Hepatocyte (in vitro differentiated cells): ENCODE measurements at places on chromosomes 6 and 20.

DNA sequence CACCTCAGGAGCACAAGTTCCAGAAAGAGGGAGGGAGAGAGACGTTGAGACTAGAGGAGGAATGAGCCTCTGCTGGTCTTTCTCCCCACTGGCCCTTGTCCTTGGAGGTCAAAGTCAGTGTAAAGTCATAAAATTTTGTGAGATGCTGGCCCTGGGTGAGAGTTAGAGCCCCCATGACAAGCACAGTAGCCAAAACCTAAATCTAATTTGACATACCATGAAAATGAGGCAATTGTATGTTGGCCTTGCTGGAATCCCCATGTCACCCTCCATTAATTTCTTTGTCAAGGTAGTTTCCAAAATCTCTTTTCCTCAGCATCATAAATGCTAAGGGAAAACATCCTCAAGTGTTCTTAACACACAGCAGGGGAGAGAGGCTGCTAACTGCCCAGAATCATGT lies 17.6 kb upstream of the NEDD9 start:
- no peak for DNase-seq
- H3K4me3 ChIP-seq = no peak overlapping the region
- no peak overlapping the region for H3K27ac ChIP-seq
- no peaks in the 10 kb centered on the region for H3K36me3 ChIP-seq
- H3K27me3 ChIP-seq = no peaks in the 10 kb centered on the region
- peaks cover 15% of the 10 kb centered on the region for H3K4me1 ChIP-seq

DNA sequence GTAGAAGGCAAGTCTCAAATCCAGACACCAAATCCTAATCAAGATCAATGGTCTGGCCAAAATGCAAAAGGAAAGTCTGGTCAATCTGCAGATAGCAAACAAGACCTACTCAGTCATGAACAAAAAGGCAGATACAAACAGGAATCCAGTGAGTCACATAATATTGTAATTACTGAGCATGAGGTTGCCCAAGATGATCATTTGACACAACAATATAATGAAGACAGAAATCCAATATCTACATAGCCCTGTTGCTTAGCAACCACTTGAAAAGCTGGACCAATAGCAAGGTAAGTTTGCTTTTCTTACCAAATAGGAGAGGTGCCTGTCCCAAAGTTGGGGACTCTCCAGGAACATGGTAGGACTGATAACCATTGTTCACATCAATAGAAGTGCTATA lies 2.0 kb downstream of the SEMG2 start:
- no peak overlapping the region for H3K4me3 ChIP-seq
- H3K4me1 ChIP-seq = no peaks in the 10 kb centered on the region
- no peaks in the 10 kb centered on the region for H3K36me3 ChIP-seq
- no peak overlapping the region for H3K27ac ChIP-seq

DNA sequence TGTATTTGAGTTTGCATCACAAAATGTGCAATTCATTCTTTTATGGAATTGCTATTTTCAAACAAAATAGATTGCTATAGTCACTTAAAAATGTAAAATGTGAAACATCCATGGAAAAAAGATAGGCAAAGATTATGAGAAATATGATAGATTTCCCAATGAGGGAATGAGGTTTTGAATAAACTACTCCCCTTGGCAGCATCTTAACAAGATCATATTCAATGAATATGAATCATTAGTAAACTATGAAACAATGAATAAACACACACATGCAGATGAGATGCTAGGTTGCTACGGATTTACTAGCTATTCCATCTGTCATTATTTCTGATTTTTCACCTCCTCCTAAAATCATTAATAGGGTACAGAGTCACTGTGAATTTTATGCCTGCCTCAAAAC lies 401.8 kb downstream of the PHF3 start:
- H3K27ac ChIP-seq = no peak overlapping the region
- no peak for DNase-seq
- H3K27me3 ChIP-seq = no peaks in the 10 kb centered on the region

GRCh38 chr20:57409672-57410397 lies 18.6 kb downstream of the RBM38 start:
- H3K27ac ChIP-seq = no peak overlapping the region
- H3K4me1 ChIP-seq = no peaks in the 10 kb centered on the region
- no peaks in the 10 kb centered on the region for H3K36me3 ChIP-seq

- H3K27ac ChIP-seq = no peak overlapping the region
- no peaks in the 10 kb centered on the region for H3K4me1 ChIP-seq
- H3K36me3 ChIP-seq = no peaks in the 10 kb centered on the region
- H3K4me3 ChIP-seq = no peak overlapping the region
- DNase-seq = no peak
Observed at GRCh38 chr20:54017846-54018245, 52.5 kb downstream of the BCAS1 start.

GRCh38 chr6:39130691-39131090 lies 15.7 kb upstream of the SAYSD1 start:
- no peak overlapping the region for H3K4me3 ChIP-seq
- no peaks in the 10 kb centered on the region for H3K4me1 ChIP-seq
- H3K36me3 ChIP-seq = no peaks in the 10 kb centered on the region
- no peak for DNase-seq
- no peaks in the 10 kb centered on the region for H3K27me3 ChIP-seq

DNA sequence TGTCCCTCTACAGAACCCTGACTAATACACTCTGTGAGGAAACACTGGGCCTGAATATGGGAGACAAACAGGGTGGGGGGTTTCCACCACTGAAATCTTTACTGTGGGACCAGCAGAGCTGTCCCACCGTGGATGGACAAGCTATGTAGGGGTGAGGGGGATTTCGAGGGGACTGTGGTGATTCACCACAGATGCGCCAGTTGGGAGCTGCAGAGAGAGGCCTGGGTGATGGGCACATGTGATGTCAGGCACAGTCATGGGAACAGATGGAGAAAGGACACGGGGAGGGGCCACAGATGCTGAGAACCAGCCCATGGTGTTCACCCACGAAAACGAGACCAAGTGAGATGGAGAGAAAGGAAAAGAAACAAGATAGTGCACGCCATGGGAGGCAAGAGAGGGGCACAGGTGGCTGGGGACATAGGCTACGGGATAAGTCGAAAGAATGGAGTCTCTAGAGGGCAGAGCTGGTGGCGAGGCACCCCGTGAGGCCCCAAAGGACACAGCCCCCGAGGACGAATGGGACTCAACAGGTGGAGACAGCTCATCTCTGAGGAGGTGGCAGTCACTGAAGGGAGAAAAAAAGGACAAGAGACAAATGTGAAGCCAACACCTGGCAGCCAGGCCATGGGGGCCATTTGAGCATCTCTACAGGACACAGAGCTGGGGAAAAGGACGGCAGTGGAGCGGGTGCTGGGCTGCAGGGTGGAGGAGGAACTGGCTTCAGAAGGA lies 10.5 kb upstream of the RAMACL start:
- H3K4me1 ChIP-seq = no peaks in the 10 kb centered on the region
- H3K36me3 ChIP-seq = no peaks in the 10 kb centered on the region
- H3K27ac ChIP-seq = no peak overlapping the region
- no peaks in the 10 kb centered on the region for H3K27me3 ChIP-seq

DNA sequence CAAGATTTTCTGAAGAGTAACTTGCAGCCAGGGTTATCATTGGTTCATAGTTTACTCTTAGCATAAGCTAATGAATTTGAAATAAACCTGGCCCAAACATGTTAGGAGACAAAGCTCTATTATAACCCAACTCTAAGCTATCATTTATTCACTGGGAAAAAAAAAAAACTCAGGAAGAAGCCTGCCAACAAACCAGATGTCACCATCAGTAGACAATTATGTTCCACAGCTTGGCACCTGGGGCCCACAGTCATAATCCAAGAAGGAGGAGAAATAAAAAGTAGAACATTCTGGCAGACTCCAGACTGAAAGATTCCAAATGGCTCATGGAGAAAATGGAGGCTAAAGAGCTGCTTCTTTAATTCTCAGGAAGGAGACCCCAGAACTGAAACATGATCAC lies 100.0 kb upstream of the CNR1 start:
- no peaks in the 10 kb centered on the region for H3K4me1 ChIP-seq
- H3K4me3 ChIP-seq = no peak overlapping the region
- no peak overlapping the region for H3K27ac ChIP-seq
- H3K36me3 ChIP-seq = no peaks in the 10 kb centered on the region
- no peaks in the 10 kb centered on the region for H3K27me3 ChIP-seq

GRCh38 chr6:4649728-4650127 lies 126.5 kb upstream of the CDYL start:
- no peaks in the 10 kb centered on the region for H3K36me3 ChIP-seq
- peaks cover 9% of the 10 kb centered on the region for H3K4me1 ChIP-seq
- no peaks in the 10 kb centered on the region for H3K27me3 ChIP-seq

DNA sequence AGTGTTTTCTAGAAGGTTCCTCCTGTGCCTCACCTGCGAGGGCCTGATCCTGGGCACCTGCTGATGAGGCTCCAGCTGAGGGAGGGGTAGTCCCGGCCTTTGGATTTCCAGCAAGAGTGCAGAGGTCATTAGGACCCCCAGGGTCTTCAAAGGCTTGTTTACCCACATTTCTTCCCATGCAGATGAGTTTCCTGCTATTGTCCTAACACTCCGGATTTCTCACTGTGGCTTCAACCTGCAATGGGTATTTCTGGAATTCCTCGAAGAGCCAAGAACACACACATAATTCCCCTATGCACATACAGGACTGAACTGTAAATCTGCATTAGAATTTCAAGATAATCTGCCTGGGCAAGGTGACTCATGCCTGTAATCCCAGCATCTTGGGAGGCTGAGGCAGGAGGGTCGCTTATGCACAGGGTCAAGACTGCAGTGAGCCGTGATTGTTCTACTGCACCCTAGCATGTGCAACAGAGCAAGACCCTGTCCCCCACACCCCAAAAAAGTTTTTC lies 53.9 kb downstream of the ADNP start:
- no peak overlapping the region for H3K4me3 ChIP-seq
- no peaks in the 10 kb centered on the region for H3K27me3 ChIP-seq
- no peaks in the 10 kb centered on the region for H3K4me1 ChIP-seq

DNA sequence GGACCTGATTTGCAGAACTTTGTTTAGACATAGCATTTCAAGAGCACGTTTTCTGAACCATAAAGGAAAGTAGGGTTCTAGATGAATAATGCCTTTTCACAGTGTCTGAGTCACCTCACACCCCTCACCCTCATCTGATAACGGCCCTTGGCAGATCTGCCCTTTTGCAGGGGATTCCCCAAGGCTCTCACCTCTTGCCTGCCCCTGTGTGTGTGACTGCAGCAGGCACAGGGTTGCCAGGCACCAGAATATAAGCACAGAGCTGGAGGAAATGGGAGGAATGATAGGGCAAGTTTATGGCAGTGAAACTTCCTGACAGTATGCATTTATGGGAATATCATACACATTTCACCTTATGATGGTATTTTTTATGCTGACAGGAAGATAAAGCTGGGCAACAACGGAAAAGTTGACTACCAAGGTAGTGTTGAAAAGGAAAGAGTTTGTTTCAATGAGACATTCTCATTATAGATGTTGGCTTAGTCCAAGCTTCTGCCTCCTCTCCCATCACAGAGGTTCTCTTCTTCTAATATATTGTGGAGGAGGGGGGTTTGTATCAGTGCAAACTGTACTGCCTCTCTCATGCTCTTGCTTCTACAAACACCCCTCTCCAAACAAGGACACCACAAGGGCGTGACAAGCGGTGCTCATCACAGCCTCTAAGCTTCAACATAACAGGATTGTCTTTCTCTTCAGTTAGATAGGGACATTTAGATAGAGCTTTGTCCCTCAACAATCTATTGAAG lies 101.5 kb upstream of the BACH2 start:
- peaks cover 6% of the 10 kb centered on the region for H3K4me1 ChIP-seq
- DNase-seq = peak; percentile 59
- no peaks in the 10 kb centered on the region for H3K27me3 ChIP-seq
- no peaks in the 10 kb centered on the region for H3K36me3 ChIP-seq
- no peak overlapping the region for H3K4me3 ChIP-seq

DNA sequence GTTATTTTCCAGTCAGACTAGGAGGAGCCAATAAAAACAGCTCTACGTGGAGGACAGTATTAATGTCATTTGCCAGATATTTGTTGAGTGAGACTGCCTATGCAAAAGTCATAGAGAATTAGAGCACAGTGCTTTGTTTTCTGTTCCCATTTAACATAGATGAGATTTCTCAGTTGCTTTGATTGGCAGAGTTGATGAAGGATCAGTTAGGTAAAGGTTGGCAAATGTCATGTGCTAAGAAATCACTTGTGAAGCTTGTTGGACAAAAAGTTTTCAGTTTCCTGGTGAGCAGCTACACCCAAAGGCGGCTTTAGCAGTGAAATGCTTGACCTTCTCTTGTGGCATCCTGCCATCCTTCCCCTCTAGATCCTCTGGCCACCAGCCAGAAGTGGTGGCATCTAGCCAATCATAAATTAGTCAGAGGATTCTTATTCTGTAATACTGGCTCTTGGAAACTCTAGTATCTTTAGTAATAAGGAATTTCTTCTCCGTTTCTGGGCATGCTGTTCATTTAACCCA lies 37.0 kb downstream of the BCKDHB start:
- DNase-seq = peak; percentile 46
- H3K27me3 ChIP-seq = no peaks in the 10 kb centered on the region
- H3K4me3 ChIP-seq = no peak overlapping the region
- H3K27ac ChIP-seq = no peak overlapping the region
- no peaks in the 10 kb centered on the region for H3K4me1 ChIP-seq

GRCh38 chr6:16473184-16473907 lies 235.0 kb downstream of the GMPR start:
- no peaks in the 10 kb centered on the region for H3K27me3 ChIP-seq
- H3K4me3 ChIP-seq = no peak overlapping the region
- peak overlapping the region; percentile 5 for H3K27ac ChIP-seq
- no peak for DNase-seq
- peaks cover 12% of the 10 kb centered on the region for H3K4me1 ChIP-seq

DNA sequence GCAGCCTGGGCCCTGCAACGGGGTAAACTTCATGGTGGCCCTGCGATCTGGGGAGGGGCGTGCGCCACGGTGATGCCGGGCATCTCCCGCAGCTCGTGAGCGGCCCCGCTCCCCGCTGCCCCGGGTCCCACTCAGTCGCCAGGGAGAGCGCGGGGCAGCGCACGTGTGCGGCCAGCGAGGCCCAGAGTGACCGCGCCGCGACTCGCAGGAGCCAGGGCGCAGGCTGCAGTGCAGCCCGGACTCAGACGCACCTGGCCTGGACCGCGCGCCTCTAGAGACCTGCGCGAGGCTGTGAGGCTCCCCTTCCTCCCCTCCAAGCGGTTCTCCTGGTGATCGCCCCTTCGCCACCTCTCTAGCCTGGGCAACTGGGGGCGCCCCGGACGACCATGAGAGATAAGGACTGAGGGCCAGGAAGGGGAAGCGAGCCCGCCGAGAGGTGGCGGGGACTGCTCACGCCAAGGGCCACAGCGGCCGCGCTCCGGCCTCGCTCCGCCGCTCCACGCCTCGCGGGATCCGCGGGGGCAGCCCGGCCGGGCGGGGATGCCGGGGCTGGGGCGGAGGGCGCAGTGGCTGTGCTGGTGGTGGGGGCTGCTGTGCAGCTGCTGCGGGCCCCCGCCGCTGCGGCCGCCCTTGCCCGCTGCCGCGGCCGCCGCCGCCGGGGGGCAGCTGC lies 652 bp downstream of the BMP6 start:
- DNase-seq = peak; percentile 14
- peak overlapping the region; percentile 60 for H3K4me3 ChIP-seq
- H3K27me3 ChIP-seq = peaks cover 77% of the 10 kb centered on the region
- peaks cover 13% of the 10 kb centered on the region for H3K4me1 ChIP-seq
- H3K27ac ChIP-seq = no peak overlapping the region
